ENCODE measurements at places on chromosomes 1 and 21. TPM values are rescaled to one million over a fixed set of nuclear protein-coding genes. Genes with fewer than 3 reads are reported as not detected.

DNA sequence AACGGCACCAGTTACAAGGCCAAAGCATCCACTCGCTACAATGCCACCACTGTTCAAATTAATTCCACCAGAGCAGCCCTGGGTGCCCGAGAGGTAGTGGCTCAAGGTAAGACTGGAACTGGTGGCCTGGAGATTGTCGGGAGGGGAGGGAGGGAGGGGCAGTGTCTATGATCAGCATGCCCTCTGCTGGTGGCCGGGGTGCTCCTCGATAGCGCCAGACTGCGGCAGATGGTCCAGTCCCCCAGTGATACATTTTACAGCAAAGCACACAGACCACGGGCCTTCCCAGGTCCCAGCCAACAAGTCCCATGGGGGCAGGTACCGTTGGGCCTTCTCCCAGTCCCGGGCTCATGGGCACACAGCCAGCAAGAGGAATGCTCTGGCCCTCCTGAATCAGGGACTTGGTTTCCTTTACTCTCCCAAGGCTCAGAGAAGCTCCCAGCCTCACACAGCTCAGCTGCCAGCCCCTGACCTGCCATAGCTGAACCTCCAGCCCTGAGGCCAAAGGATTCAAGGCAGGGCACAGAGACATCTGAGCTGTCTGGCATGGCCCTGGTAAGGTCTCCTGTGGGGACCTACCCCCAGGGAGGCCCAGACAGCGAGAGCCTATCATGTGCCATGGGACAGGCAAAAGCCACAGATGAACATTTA is 15.3 kb downstream of the ACOT7 start:
- DNase-seq, result no peak

The RAB7B gene
- total RNA-seq, result 8.6 TPM

GRCh38 chr1:202234331-202235002 is 40.9 kb downstream of the LGR6 start:
- no peak for DNase-seq

DNA sequence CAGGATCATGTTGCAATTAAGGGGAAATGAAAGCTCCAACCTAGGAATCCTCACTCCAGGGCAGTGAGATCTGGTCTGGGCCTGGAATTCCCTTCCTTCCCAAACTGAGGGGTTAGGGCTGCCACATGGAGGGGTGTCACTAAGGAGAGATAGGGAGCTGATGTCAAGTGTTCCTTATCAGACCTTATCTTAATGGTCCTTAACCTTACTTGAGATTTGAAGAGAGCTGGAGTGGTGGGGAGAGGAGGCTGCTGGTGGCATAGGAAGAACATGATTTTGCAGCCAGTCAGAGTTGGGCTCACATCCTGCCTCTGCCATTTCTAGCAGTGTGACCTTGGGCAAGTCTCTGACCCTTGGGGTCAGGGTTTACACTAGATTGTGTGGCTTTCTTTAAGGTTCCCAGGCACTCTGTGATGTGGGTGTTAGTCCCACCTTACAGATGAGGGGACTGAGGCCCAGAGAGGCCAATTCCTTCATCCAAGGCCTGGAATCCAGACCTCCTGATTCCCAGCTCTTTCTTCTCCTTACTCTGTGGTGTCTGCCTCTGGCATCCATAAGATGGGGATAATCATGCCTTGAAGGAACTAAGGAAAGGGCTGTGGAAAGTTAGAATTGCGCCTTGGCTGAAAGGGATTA is 56.3 kb upstream of the SYNC start:
- DNase-seq, result no peak

The RGSL1 gene
- not detected for total RNA-seq

- DNase-seq, result no peak
Observed at GRCh38 chr1:91655912-91656449, 155.3 kb downstream of the CDC7 start.

GRCh38 chr1:19639999-19640362 is 4.1 kb upstream of the NBL1 start:
- DNase-seq, result no peak

- DNase-seq, result no peak
Observed at GRCh38 chr1:53016705-53017104, 45.3 kb upstream of the PODN start.

All from thymus (tissue), 14 donors.